Kidney (tissue), 22 donors: ENCODE measurements at places on chromosomes 1 and 21. TPM values are rescaled to one million over a fixed set of nuclear protein-coding genes. Genes with fewer than 3 reads are reported as not detected.

DNA sequence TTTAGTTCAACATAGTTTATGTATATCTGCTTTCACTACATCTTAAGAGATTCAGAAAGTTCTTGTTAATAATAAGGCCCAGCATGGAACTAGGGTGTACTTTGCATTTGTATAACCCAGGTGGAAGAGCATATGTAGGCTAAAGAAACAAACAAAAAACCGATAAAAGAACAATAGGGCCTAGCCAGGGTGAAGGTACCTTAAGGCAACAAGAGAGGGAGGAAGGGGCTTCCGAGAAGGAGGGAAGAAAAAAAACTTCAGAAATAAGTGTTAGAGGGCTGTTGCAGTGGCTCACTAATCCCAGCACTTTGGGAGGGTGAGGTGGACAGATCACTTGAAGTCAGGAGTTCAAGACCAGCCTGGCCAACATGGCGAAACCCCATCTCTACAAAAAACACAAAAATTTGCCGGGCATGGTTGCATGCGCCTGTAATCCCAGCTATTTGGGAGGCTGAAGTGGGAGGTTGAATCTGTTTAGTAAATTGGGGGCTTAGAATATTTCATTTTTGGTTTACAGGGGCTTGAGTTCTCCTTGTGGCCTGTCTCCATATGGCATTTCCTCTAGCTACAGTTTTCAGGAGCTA, 4.7 kb upstream of the SPATA45 start:
- no peaks in the 10 kb centered on the region for H3K4me1 ChIP-seq
- H3K36me3 ChIP-seq = no peaks in the 10 kb centered on the region
- no peaks in the 10 kb centered on the region for H3K27me3 ChIP-seq
- H3K27ac ChIP-seq = no peak overlapping the region

GRCh38 chr1:223175032-223175431, 32.0 kb upstream of the TLR5 start:
- peak; percentile 13 for DNase-seq
- no peaks in the 10 kb centered on the region for H3K4me1 ChIP-seq
- H3K36me3 ChIP-seq = no peaks in the 10 kb centered on the region
- no peaks in the 10 kb centered on the region for H3K27me3 ChIP-seq

The MAP1LC3C gene
- 5.1 TPM for total RNA-seq

DNA sequence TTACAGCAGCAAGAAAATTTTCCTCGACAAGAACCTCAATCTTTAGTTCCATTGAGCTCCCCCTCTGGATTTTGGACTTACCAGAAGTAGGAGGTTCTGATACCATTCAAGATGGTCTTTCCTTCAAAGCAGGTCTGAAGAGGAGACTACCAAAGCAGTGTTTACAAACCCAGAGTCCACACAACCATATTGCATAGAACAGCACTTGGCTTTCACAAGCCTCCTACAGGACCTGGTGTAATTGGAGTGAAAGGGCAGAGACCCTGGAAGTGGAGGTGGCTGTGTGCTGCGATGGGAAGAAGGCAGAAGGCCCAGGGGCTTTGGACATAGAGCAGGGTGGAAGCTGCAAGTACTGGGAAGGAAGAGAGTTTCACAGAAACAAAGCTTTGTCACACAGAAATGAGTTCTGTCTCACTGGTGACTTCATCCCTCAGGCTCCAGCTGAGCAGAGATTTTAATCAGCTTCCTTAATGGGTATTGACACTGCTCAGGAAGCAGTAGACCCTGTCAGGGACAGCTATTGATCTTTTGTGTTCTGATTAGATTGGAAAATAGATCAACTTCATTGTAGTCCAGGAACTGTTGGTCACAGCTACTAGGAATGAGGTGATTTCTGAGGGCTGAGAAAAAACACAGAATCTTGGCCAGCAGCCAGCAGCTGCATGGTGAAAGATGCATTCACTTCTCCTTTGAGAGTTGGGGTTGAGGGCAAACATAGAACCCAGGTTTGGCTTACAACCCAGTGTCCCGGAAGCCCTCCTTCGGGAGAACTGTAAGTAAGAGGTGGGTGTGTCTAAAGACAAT, 124.0 kb downstream of the SYT2 start:
- peaks cover 8% of the 10 kb centered on the region for H3K4me1 ChIP-seq
- no peak overlapping the region for H3K4me3 ChIP-seq
- no peak for DNase-seq
- H3K27ac ChIP-seq = no peak overlapping the region

- no peaks in the 10 kb centered on the region for H3K27me3 ChIP-seq
- peak overlapping the region; percentile 18 for H3K4me3 ChIP-seq
- H3K36me3 ChIP-seq = no peaks in the 10 kb centered on the region
Observed at GRCh38 chr1:204307334-204307883, 52.3 kb downstream of the PLEKHA6 start.

The UMODL1 gene
- total RNA-seq = not detected

- no peaks in the 10 kb centered on the region for H3K27me3 ChIP-seq
- H3K36me3 ChIP-seq = no peaks in the 10 kb centered on the region
- DNase-seq = no peak
- no peak overlapping the region for H3K27ac ChIP-seq
- no peaks in the 10 kb centered on the region for H3K4me1 ChIP-seq
- H3K4me3 ChIP-seq = no peak overlapping the region
Observed at GRCh38 chr1:56060906-56061305, 518.5 kb downstream of the PLPP3 start.

DNA sequence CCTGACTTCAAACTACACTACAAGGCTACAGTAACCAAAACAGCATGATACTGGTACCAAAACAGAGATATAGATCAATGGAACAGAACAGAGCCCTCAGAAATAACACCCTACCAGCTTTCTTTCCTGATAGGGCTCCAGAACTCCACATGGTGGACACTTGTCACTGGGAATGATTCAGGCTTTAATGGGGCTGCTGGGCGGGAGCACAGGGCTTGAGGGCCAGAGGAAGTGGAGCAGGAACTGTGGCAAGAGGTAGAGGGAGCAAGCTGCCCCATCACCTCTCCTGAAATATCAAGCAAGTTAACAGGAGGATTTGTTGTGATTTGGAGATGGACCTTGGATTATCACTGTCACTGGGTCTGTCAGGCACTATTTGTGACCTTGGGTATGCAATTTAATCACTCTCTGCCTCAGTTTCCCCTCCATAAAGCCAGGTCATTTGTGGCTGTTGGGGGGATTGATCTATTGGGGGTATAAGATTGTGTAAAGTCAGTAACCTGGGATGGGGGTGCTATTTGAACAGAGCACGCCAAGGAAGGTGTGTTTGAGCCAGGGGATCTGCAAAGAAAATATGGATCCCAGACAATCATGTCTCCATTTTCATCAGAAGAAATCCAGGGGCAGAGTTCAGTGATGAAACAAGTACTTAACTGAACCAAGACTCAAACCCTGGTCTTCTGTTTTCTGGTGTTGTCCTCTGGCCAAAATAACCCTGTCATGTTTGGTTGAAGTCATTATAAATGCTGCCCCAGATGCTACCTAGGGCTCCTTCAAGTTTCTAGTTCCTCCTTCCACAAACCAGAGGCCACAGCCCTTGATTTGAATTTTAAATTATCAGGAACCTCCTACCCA, 25.2 kb downstream of the ETS2 start:
- peak overlapping the region; percentile 12 for H3K27ac ChIP-seq
- no peaks in the 10 kb centered on the region for H3K36me3 ChIP-seq
- no peaks in the 10 kb centered on the region for H3K27me3 ChIP-seq
- DNase-seq = no peak

The ESRRG gene
- total RNA-seq = 25.3 TPM

- H3K27ac ChIP-seq = peak overlapping the region; percentile 65
- peaks cover 2% of the 10 kb centered on the region for H3K4me1 ChIP-seq
- H3K4me3 ChIP-seq = no peak overlapping the region
- no peaks in the 10 kb centered on the region for H3K27me3 ChIP-seq
- DNase-seq = peak; percentile 66
Observed at GRCh38 chr1:1858382-1859086, 32.4 kb downstream of the GNB1 start.

The A3GALT2 gene
- not detected for total RNA-seq

The PDPN gene
- 4.6 TPM for total RNA-seq

- no peaks in the 10 kb centered on the region for H3K36me3 ChIP-seq
- peak overlapping the region; percentile 95 for H3K27ac ChIP-seq
- no peaks in the 10 kb centered on the region for H3K27me3 ChIP-seq
- peak overlapping the region; percentile 64 for H3K4me3 ChIP-seq
Observed at GRCh38 chr1:155322953-155323728, 2.4 kb downstream of the RUSC1 start.

- no peak overlapping the region for H3K27ac ChIP-seq
- H3K4me1 ChIP-seq = no peaks in the 10 kb centered on the region
- no peaks in the 10 kb centered on the region for H3K27me3 ChIP-seq
- no peak for DNase-seq
- no peaks in the 10 kb centered on the region for H3K36me3 ChIP-seq
Observed at GRCh38 chr1:209759829-209760359, 4.0 kb downstream of the TRAF3IP3 start.

GRCh38 chr1:218659911-218660677, 315.0 kb downstream of the TGFB2 start:
- H3K4me1 ChIP-seq = no peaks in the 10 kb centered on the region
- H3K27me3 ChIP-seq = no peaks in the 10 kb centered on the region
- no peak overlapping the region for H3K4me3 ChIP-seq

- H3K27ac ChIP-seq = no peak overlapping the region
- no peaks in the 10 kb centered on the region for H3K4me1 ChIP-seq
- no peak for DNase-seq
- H3K27me3 ChIP-seq = no peaks in the 10 kb centered on the region
- H3K36me3 ChIP-seq = no peaks in the 10 kb centered on the region
Observed at GRCh38 chr1:34324879-34325440, 148.3 kb downstream of the C1orf94 start.

DNA sequence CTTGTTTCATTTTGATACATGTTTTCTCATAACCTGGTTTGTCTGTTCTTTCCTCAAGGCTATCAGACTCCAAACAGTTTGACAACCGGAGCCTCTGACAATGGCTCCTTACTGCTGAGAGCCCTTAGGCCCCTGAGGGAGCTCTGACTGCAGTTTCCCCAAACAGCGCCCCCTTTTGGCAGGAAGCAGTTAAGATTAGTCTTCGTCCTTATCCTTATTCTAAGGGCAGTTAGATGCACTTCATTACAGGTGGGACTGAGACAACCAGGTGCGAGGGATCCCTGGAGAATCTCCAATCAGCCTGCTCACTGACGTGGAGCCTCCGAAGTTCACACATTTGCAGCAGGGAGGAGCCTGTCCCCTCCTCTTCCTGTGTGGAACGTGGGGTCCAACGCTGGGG, 393.1 kb downstream of the BRINP3 start:
- H3K27me3 ChIP-seq = no peaks in the 10 kb centered on the region
- peak; percentile 38 for DNase-seq
- no peak overlapping the region for H3K27ac ChIP-seq
- no peaks in the 10 kb centered on the region for H3K36me3 ChIP-seq
- H3K4me3 ChIP-seq = no peak overlapping the region

DNA sequence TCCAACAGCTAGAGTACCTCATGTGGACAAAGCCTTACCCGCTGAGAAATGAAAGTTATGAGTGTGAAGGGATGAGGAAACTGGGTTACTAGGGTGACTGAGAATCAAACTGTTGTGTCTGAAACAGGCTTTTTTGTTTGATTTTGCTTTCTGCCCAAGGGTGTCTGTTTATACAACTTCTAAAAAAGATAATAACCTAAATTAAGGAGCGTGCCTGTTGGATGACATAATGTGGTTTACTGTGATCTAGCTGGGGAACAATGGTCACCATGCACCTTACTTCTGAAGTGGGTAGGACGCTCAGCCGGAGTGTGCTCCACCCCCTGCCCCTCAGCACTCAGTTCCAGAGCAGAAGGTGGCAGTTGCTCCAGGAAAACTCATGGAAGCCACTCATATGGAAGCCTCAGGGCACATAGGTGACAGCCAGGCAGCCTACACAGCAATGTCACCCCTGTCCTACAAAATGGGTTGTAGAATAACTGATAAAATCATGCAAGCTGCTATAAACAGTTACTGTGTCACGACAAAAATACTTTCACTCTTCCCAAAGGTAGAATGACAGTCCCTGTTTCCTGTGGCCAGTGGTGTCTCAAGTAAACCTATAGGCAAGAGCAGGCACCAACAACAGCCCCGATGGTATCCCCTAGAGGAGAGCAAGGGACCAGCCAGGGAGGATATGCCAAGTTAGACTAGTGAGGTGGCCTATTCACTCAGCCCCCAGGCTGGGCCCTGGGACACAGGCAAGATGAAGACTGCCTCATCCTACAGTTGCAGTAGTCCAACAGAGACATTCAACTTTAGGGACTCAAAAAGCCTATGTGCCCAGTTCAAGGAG, 29.3 kb downstream of the SIPA1L2 start:
- H3K4me3 ChIP-seq = no peak overlapping the region
- no peaks in the 10 kb centered on the region for H3K27me3 ChIP-seq
- H3K36me3 ChIP-seq = no peaks in the 10 kb centered on the region

DNA sequence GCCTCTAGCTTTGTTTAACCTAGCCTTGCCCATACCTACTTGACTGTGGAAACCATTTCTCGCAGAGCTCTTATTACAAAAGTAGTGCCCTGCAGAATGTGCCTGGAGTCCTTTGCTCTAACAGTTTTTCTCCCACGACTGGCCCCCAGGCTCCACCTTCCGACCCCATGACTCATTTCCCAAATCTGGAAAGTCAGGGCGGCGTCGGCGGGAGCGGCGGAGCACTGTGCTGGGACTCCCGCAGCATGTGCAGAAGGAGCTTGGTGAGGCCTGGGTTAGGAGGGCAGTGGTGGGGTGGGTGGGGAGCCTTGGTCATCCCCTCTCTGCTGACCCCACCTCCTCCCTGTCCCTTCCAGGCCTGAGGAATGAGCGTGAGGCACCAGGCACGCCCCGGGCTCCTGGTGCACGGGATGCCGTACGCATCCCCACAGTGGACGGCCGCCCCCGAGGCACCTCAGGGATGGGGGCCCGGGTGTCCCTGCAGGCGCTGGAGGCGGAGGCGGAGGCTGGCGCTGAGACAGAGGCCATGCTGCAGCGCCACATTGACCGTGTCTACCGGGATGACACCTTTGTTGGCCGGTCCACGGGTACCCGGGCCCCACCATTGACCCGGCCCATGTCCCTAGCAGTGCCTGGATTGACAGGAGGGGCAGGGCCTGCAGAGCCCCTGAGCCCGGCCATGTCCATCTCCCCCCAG, 47.5 kb downstream of the YARS1 start:
- H3K4me1 ChIP-seq = no peaks in the 10 kb centered on the region
- H3K27me3 ChIP-seq = no peaks in the 10 kb centered on the region
- peaks cover 4% of the 10 kb centered on the region for H3K36me3 ChIP-seq
- H3K4me3 ChIP-seq = no peak overlapping the region
- no peak overlapping the region for H3K27ac ChIP-seq

DNA sequence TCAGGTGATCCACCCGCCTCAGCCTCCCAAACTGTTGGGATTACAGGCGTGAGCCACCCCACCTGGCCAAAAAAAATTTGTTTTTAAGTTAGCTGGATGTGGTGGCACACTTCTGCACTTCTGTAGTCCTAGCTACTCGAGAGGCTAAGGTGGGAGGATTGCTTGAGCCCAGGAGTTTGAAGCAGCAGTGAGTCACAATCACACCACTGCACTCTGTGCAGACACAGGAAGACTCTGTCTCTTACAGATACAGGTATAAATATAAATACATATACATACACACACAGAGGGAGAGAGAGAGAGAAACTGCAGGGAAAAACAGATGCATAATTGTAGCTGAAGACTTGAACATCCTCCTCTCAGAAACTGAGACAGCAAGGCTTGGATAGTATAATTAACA, 34.8 kb upstream of the EPS15 start:
- H3K4me3 ChIP-seq = no peak overlapping the region
- no peak overlapping the region for H3K27ac ChIP-seq
- H3K36me3 ChIP-seq = no peaks in the 10 kb centered on the region
- no peaks in the 10 kb centered on the region for H3K27me3 ChIP-seq

The VTCN1 gene
- 32.6 TPM for total RNA-seq

- no peaks in the 10 kb centered on the region for H3K36me3 ChIP-seq
- DNase-seq = no peak
- no peaks in the 10 kb centered on the region for H3K4me1 ChIP-seq
Observed at GRCh38 chr1:20370698-20371097, 80.0 kb downstream of the VWA5B1 start.

The NTMT2 gene
- total RNA-seq = not detected
